ENCODE measurements at places on chromosomes 1 and 21.

GRCh38 chr1:2469103-2469940, 6.8 kb upstream of the PLCH2 start:
- no peak for DNase-seq

DNA sequence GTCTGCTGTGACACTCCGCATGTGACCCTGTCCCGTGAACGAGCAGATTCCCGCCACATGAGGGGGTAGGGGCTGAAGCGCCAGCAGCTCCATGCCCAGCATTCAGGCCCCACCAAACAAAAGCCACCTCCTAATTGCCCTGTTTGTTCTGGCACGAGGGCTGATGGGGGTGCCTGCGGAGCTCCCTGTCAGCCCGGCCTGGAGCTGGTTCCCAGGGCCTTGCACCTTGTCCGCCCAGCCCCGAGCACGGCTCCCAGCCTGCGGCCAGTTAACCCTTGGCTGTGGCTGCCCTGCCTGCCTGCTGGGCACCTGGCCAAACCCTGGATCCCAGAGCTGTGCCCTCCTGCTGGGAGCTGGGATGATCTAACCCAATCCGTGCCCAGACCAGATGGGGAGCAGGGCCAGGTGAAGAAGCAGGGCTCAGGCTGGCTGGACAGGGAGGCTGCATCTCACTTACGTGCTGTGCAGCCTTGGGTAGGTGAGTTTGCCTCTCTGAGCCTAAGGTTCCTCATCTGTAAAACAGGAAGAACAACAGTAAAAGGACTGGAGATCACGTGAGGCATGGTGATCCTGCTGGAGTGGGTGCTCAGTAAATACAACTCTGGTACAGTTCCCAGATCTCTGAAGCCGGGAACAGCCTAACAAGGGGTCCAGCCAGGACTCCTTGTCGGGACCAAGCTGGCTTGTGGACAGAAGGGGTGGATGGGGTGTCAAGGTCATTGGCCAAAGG, 110.9 kb upstream of the IFFO2 start:
- DNase-seq: peak; percentile 28

GRCh38 chr1:44354268-44354839, 703 bp downstream of the ERI3 start:
- DNase-seq: peak; percentile 10

DNA sequence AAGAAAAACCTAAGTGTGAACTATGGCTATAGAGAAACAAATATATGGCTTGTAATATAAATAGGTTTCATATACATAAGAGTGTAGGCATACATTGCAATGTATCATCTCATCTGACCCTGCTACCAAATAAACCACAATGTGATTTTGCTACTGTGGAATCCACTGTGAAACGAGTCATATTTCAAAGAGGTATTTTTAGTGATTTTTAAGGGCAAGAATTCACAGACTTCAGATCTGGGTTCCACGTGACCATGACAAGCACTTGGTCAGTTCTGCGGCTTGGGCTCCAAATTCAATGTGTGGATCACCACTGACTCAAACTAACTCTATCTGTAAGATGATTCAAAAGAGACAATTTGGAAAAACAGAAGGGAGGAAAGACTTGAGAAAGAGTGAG, 147.0 kb upstream of the ERG start:
- peak; percentile 62 for DNase-seq

DNA sequence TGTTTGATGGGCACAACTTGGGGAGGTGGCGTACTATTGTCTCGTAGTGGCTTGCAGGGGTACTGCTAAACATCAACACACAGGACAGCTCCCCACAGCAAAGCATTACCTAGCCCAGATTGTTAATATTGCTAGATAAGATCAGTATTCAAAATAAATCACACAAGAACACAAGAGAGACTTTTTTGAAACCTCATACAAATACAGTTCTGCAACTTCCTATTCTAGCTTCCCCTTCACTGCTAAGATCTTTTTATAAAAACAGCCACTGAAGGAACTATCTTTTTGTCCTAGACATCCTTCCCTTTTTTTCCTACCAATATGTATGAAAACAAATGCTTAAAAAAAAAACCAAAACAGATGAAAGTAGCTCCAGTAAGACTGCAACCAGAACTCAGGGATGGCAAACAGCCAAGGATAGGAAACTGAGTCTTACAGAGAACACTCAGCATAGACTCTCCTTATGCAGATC, 137.8 kb upstream of the KRTAP19-8 start:
- no peak for DNase-seq

- no peak for DNase-seq
These were observed 13.7 kb upstream of the RPL5 start for GRCh38 chr1:92817986-92818764.

- no peak for DNase-seq
These were observed 10.4 kb downstream of the PGLYRP3 start for GRCh38 chr1:153302308-153302707.

GRCh38 chr21:32102426-32102825, 176.4 kb downstream of the MIS18A start:
- no peak for DNase-seq

DNA sequence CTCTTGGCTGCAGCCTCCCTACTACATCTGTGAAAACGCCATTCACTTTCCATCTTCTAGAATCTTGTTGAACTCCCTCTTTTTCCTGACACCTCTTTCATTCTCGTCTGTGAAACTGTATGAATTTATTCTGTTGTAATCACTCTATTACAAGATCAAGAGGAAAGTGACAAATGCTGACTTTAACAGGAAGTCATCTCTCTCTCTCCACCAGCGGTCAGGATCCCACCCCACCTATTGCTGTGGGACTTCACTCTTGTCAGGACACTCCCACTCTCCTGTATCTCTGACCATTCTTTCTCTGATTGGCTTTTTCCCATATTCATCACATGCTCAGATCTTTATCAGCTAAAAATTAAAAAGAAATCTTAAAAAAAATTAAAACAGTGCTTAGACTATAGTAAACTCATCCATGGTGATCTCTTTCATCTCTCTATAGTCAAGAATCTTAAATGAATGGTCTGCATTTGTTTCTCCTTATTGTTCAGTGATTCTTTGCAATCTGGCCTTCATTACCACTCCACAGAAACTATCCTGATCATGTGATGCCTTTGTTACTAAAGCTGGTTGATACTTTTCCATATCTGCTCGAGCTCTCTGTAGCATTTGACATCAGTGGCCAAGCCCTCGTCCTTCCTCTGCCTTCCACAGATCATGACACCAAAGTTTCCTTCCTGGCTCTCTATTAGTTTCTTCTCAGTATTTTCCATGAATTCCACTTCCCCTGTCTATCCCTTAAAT, 113.6 kb downstream of the UCHL5 start:
- DNase-seq: no peak

GRCh38 chr1:75992312-75992711, 60.1 kb upstream of the ASB17 start:
- DNase-seq: no peak

GRCh38 chr1:54080598-54081049, 27.2 kb downstream of the TCEANC2 start:
- no peak for DNase-seq

- DNase-seq: no peak
These were observed 3.3 kb downstream of the DPH5 start for GRCh38 chr1:101022294-101022693.

- DNase-seq: no peak
These were observed 3.5 kb upstream of the RAP1A start for GRCh38 chr1:111615870-111616715.

DNA sequence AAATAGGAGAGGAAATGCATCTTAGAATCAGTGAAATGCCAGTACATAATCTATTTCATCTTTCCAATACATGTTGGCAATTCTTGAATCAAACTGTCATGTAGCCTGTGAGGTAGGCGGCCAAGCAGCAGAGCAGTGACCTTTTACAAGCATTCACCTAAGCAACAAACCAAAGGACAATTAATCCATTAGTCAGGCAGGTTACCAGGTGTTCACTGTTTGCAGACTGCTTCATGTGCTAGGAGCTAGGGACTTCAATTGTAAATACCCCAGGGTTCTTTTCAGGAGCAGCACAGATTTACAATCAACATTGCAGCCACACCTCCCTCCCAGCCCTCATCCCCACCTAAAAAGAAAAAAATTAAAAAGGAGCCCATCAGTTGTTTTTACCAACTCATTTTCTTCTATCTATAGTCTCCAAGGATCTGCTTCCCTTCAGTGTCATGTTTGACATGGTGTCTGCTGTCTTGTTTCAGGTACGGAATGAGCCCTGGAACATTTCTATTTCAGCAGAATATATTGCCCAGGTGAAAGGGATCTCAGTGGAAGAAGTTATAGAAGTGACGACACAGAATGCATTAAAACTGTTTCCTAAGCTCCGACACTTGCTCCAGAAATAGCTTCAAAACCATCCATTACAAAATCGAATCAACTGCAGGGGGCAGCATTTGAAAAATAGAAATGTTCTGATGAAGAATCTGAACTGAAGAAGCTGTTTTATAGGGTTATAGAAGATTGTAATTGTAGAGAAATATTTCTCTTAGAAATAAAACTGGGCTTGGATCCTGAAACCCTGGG, 23.0 kb downstream of the TATDN3 start:
- no peak for DNase-seq

DNA sequence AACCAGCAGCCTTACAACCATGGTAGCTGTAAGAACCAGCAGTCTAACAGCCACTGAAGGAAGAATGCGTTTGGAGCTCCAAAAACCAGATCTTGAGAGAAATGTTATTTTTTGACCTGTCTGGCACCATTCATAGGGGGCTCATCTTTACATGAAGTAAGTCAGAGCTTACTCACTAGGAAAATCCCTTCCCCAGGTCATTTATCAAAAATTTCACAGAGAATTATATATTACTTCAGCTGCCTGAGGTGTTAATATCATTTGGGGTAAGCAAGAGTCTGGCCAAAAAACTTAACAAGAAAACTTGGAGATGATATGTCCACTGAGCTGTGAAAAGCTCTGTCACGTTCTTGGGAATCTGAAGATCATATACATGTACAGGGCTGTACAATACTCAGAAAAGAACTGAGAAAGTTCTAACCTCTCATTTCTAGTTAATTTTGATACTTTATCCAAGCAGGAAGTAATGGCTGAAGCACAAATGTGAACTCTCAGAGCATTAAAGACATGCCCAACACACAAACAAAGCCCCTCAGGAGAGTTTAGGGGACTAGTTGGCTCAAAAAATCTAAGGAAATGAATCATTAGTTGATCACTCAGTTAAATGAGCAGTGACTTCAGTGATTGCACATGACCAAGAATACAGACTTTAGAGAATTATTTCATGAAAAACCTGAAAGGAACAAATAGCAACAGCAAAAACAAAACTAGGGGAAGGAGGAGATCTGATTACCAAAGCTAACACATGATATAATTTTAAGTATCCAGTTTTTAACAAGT, 681.1 kb downstream of the LTN1 start:
- peak; percentile 20 for DNase-seq

DNA sequence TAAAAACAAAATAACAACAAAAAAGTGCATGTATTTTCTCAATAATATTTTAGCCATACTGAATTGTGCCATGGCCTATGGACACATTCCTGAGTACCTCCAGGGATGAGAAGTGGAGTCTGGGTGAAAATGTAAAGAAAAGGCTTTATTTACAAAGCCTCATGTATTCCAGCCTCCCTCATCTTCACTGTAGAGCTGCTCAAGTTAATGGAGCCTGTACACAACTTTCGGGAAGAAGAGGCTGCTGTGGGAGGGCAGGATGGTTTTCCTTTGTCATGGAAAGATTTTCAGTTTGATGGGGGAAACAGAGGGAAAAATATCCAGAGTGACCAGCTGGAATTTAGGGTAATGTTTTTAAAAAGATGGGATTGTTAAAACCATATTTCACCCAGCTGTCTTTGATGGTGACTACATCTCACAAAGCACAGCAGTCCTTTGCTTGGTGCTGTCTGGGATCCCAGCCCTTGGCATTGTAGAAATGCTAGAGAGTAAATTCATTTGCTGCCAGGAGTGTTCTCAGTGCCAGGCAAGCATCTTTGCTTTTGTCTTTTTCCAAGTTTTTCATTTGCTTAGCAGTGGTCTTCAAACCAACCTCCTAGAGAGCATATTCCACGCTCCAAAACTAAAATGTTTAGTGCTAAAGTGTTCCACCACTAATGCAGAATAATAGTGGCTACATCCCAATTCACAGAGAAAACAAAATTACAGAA, 54.9 kb downstream of the DPT start:
- DNase-seq: no peak

GRCh38 chr1:197637406-197637805, 137.9 kb downstream of the DENND1B start:
- no peak for DNase-seq

DNA sequence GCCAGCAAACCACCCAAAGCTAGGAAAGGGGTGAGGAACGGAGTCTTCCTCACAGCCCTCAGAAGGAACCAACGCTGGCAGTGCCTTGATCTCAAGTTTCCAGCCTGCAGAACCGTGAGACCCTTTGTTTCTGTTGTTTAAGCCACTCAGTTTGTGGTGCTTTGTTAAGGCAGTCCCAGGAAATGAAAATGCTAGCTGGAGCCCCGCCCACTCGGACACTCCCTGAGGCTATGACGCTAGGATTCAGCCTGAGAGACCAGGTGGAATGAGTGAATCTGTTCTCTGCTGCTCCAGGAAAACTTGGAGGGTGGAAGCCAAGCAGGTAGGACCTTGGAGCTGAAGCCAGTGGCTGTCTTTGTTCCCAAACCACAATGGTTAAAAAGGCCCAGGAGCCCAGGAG, 196.5 kb upstream of the POU3F1 start:
- DNase-seq: no peak

DNA sequence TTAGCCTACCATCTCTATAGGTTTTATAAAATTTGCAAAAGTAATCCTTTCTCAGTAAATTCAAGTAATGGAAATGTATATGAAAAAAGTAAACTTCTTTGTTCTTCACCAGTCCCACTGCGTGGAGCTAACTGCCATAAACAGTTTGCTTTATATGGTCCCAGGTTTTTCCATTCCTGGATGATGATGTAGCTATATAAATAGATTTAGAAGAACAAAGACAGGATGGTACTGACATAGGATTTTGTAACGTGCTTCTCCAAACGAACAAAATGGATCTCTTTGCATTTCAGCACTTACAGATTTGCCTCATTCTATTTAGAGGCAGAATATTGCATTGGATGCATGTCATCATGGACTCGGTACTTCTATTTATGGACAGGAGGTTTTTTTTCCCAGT, 57.3 kb downstream of the SMYD2 start:
- DNase-seq: no peak

DNA sequence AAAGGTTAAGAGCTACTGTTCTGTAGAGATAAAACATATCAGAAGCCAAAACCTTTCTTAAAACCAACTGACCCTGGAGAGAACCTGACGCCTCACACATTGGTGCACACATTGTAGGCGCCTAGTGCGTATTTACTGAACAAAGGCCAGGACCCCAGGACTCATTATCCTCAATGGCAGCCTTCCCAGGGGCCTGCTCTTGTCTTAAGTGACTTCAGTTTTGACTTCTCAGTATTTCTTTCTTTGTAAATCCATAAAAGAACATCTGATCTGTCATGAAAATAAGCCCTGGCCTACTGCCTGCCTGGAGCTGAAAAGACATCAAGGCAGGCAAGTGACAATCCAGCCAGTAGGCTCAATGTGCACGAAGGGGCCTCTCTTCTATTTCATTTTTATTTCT, 27.6 kb downstream of the ABCA4 start:
- DNase-seq: no peak

DNA sequence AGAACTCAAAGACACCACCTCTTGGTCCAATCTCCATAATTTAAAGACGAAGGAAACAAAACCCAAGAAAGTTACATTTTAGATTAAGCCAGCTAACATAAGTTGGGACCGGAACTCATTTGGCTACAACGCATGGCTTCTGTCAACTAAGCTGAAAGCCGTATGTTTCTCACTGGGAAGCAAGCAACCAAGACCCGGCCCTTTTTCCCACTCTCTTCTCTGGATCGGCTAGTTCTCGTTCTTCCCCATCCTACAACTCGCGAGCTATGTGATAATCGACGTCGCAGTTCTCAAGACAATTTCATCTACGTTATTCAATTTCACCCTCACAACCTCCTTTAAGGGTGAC, 601 bp downstream of the CCT8 start:
- peak; percentile 8 for DNase-seq

- peak; percentile 60 for DNase-seq
These were observed 310.8 kb downstream of the USP25 start for GRCh38 chr21:16040601-16041000.

All from HT1080 (cell line).